ENCODE measurements at places on chromosomes 3 and 15.
A peak's percentile ranks its signal among the peaks of the same experiment; 100 is the strongest.

- DNase-seq = peak; percentile 12
Measured at GRCh38 chr3:103218146-103218545, 783.3 kb downstream of the ZPLD1 start.

- no peak for DNase-seq
Measured at GRCh38 chr3:170096342-170096741, 58.5 kb downstream of the GPR160 start.

DNA sequence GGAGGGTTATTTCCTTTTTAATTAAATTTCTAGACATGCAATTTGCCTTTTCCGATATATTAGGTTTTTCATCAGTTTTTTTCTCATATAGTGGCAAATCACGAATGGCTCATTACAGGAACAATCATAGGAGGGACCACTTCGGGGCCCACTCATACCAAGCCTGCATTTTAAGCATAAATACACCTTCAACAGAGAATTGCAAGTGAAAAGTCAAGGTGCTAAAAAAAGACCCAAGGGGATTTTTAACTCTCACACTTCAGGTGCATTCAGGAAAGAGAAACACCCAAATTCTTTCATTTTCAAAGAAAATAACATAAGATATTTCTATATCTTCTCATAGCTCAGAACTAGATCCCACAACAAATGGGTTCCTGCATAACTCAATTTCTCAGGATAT lies 979.6 kb upstream of the NR2F2 start:
- no peak for DNase-seq

DNA sequence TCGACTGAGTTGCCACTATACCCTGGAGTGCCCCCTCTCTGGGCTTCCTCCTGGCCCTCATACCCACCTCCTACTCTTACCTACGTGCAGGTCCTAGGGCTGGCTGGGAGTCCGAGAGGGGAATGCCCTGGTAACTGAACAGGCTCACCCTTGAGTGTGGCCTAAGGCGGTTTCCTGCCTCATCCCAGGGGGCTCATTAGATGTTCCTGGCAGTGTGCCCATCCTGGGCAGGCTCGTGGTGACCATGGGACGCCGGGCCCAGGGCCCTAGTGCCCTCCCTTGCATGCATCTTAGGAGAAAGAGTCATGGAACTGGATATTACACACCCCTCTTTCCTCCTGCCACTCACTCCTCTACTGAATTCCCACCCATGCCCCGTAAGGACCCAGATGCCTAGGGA lies 2.8 kb downstream of the SEMA4B start:
- no peak for DNase-seq

GRCh38 chr15:69934607-69935006 lies 163.1 kb downstream of the TLE3 start:
- no peak for DNase-seq

GRCh38 chr3:48371651-48372376 lies at the start of gene FBXW12:
Gene FBXW12, plus strand, starts transcription at chr3:48372219. Its CDS starts 549 bp downstream, at chr3:48372768.
- DNase-seq = no peak

DNA sequence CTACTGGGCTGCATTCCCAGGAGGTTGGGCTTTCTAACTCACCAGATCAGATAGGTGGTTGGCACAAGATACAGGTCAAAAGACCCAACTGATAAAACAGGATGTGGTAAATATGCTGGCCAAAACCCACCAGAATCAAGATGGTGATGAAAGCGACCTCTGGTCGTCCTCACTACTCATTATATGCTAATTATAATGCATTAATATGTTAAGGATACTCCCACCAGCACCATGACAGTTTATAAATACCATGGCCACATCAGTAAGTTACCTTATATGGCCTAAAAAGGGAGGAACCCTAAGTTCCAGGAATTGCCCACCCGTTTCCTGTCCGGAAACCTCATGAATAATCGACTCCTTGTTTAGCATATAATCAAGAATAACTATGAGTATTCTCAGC lies 31.6 kb downstream of the CFAP44 start:
- DNase-seq = no peak

- DNase-seq = no peak
Measured at GRCh38 chr3:51802106-51802703, 23.2 kb upstream of the IQCF6 start.

- DNase-seq = no peak
Measured at GRCh38 chr15:96792216-96792615, 461.7 kb downstream of the NR2F2 start.

GRCh38 chr3:13793451-13793850 lies 86.4 kb downstream of the WNT7A start:
- no peak for DNase-seq

GRCh38 chr3:173761161-173761560 lies 363.6 kb downstream of the NLGN1 start:
- DNase-seq = no peak

DNA sequence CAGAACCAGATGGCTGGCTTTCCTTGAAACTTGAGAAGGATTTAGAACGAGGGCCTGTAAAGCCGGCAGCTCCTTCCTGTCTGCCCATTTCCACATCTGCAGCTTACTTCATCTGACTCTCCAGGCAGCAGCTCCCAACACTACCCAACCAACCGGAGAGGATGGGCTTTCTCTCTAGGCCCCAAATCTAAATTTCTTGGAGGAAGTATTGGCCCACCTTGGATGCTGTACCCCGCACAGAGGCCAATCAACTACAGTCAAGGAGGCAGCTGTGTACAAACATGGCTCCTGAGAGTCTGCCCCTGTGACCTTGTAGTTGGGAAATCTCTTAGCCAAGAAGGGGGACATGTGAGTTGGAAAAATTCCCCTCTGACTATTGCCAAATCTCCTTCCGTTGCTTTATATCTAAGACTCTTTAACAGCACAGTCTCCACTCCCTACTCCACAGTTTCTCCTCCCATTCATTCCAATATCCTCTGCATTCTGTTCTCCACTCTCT lies 8.0 kb upstream of the ACAP2 start:
- no peak for DNase-seq

DNA sequence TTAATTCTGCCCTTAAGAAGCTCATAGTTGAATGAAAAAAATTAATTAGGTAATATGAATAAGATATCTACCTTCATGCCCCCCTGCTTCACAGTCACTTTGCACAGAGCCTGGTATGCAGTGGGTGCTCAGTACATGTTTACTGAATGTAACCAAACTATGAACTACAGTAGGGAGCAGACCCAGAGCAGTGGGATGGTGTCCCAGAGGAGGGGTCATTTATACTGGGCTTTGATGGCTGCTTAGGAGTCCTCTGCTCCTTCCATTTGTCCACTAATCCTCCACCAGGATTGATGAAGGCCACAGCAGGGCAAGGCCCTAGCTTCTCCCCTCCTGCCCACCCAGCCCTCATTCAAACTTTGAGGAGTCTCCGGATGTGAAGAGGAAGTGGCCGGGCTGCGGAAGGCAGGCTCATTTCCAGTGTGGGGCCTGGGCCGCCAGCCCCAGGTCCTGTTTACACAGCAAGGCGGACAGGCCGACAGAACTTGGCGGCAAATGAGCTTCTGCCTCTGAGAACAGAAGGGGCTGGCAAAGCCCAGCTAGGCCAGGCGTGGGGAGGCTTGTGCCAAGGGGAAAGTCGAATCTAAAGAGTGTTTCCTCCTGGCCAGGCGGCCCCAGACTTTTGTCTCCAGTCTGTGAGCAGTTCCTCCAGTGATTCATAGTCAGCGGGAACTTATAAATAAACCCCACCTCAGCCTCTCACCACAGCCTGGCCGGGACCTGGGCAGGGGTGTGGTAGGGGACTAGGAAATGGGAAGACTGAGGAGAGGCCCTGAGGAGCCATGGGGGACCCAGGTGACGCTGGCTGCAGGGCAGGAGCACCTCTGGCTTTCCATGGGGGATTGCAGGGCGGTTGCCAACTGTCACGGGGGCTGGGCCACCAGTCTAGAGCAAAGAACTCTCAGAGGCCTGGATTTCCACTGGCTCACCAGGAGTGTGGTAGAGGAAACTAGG lies 51.6 kb upstream of the LCTL start:
- DNase-seq = no peak

DNA sequence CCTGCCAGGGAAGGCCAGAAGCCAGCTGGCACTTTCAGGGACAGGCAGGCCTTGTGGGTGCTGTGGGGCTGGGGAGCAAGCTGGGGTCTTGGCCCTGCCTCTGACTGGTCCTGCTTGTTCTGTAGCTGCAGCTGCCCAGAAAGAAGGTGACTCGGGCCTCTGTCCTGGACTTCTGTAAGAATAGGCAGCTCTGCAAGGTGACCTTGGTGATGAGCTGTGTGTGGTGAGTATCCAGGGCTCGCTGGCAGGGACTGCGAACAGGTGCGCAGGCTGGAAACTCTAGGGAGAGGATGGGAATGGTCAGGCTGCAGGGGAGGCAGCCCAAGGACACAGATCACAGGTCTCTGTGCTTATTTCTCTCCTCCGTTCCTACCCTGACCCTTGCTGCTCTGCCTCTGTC lies 31.2 kb downstream of the SLC22A14 start:
- DNase-seq = no peak

- no peak for DNase-seq
Measured at GRCh38 chr15:101068961-101069653, 149.9 kb downstream of the LRRK1 start.

DNA sequence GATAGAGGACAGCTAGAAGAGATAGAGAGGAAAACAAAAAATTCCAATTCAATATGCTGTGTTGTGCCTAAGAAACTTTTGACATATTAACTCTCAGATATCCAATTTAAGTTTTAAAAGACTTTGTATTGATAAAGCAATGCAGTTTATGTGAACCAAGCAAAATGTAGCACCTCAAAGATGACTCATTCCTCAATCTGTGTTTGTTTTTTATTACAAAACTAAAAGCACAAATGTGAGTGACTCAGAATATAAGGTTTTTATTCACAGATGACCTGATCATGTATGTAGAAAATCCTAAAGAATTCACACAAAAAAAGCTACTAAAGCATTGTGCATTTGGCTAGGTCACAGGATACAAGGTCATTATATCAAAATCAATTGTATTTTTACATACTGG lies 11.1 kb downstream of the HCLS1 start:
- peak; percentile 32 for DNase-seq

- peak; percentile 54 for DNase-seq
Measured at GRCh38 chr3:9169956-9170850, 79.2 kb downstream of the SRGAP3 start.

DNA sequence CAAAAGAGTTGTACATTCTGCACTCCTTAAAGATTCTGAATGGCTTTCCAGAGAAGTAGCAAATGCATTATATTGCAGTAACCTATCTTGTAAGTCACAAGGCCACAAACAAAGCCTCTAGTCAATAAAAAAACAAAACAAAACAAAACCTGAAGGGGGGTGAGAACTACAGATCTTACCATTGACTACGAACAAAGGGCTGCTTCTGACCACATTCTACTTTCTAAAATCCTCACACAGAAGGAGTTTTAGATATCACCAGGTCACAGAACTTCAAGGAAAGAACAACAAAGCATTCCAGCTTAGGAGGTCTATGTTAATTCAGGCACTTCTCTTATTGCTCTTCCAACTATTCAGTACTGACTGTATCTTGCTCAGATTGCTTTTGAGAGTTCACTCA lies 343.0 kb downstream of the ZBTB20 start:
- DNase-seq = no peak

DNA sequence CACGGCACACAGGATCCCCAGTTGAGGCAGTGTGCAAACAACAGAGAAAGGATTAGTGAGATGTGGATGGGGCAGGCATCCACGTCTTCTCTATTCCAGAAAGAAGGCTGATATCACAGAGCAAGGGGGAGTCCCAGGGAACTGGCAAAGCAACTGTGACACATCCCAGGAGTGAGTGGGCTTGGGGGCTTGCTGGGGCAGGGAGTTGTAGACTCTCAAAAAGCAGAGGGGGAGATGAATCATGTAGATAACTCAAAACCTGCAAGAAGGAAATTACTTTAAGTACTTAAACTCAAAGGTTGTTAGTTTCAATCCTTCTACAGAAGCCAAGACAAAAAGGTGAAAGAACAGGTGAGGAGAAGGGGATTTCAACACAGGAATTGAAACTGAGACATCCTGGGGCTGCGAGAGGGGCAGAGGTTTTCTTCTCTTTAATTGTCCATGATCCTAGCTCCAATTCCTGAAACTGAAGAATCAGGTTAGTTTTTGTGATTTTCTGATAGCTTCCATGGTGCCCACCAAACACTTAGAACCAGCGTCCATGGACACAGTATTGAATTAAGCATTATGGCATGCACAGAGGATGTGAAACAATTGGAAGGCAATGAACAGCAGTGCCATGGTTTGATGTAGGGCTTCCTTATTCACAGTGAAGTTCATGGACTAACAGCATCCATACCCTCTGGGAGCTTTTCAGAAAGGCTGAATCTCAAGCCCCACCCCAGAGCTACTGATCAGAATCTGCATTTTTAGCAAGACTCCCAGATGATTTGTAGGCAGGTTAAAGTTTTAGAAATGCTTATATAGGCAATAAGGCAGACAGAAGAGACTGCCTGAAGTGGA lies 52.0 kb downstream of the CCR3 start:
- peak; percentile 83 for DNase-seq

DNA sequence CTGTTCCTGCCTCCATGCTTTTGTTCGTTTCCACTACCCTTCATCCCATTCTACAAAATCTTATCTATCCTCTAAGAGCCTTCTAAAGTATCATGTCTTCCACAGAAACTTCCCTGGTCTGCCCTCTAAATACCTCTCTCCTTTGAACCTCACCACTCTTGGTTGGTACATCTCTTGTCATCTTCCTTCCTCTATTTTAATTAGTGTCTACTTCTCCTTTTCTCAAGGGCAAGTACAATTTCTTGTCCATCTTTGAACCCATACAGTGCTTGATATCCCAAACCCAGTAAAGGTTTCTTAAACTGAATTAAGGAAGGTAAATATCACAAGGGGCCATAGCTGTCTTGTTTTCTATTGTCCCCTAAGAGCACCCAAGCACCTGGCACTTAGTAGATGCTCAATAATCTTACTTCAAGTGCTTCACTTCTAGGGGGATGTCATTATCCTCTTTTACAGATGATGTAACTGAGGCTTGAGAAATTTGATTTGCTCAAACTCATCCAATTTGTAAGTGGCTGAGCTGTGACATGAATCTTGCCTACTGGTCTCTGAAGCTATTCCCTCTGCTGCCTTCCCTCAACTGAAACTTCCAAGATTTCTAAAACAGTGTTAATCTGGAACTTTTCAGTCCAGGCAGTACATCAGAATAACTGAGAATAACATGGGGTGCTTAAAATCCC lies 2.6 kb upstream of the DAPK2 start:
- no peak for DNase-seq

DNA sequence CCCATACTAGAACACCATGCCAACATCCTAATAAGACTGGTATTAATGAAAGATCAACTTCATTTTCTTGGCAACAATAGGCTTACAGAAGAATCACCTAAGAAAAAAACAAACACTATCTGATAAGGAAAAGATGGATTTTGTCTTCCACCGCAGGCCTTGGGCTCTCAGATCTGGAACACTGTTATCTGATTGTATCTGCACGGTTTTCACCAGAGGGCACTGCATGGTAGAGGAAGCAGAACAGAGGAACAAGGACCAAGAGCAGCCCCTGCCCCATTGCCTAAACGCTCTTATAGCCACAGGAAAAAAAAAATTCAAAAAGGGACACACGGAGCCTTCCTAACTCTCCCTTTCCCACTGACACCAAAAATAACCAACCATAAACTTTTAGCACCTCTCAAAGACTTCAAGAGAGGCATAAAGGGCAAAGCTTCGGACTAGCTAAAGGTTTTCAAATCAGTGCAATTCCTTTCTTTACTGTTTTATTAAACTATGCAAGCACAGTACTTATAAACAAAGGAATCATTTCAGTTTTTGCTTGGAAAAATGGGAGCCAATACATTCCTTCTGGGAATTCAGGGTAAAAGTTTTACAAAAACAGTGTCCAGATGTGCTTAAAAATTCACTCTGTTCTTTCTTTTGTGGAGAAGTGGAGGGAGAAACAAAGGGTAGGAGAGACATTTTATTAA lies 23.3 kb downstream of the IL17RD start:
- no peak for DNase-seq

GRCh38 chr3:146465693-146466465 lies 3.5 kb downstream of the PLSCR2 start:
- no peak for DNase-seq
